Hematopoietic multipotent progenitor cell treated with erythropoietin and hydrocortisone succinate and interleukin-3 and kit ligand, for 8 days (in vitro differentiated cells): ENCODE measurements at places on chromosomes 3 and 15.

- no peak for DNase-seq
These were observed at the start of gene DNAH1 for GRCh38 chr3:52315977-52316764. Gene DNAH1 (plus strand): TSS chr3:52316319. CDS start chr3:52322443, 6,124 bp downstream.

DNA sequence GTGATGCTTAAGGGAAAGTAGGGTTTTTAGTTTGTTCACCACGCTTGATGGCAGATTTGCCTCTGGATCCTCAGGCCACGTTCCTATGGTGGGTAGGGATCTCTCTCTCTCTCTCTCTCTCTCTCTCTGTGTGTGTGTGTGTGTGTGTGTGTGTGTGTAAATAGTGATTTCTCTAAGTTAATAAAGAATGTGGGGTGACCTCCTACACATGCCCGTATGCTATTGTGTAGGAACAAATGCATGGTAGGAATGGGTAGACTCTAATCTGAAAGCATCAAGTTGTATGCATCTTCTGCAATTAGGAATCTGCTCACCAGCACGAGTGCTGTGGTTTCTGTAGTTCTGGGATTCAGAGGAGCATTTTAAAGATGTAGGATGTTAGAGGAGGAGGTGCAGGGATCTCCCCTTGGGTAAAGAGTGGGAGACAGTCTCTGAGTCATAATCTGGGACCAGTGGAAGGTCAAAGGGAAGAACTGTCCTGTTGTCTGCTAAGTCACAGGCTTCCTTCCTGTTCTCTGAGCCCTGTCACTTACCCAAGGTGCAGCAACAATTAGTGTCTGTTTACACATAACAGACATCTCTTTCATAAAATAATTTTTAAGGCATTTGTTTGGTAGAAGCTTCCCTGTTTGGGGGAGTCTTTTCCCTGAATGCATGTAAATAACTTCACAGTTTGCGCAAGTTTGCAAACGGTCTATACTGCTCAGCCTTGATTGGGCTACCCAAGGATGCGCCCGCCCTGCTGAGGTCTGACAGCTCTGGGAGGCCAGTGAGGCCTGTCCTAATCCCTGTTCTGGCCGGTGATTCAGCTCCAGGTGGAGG lies 139.8 kb downstream of the IGF1R start:
- DNase-seq, result no peak

DNA sequence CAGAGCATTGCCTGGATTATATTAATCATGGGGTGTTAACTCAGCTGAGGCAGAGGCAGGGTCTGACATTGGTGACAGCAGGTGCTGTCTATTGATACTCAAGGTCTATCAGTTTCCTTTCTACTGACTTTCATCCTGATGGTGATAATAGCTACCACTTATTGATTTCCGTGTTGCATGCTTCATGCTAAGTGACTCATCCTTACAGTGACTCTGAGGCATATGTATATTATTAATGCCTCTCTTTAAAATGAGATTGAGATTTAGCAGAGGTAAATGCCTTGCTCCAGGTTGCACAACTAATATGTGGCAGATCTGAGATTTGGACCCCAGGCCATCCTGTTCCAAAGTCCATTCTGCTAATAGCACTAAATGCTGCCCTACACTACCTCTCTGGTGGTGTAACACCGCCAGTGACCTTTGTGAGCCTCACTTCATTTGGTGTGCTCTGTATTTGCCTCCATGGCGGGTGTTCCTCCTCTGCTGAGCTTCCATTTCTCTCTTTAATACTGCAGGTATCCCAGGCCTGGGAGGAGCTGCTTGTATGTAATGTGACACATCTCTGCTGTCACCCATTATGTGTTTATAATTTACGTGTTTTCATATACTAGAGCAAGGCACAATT lies 50.4 kb downstream of the GPR171 start:
- DNase-seq, result no peak

DNA sequence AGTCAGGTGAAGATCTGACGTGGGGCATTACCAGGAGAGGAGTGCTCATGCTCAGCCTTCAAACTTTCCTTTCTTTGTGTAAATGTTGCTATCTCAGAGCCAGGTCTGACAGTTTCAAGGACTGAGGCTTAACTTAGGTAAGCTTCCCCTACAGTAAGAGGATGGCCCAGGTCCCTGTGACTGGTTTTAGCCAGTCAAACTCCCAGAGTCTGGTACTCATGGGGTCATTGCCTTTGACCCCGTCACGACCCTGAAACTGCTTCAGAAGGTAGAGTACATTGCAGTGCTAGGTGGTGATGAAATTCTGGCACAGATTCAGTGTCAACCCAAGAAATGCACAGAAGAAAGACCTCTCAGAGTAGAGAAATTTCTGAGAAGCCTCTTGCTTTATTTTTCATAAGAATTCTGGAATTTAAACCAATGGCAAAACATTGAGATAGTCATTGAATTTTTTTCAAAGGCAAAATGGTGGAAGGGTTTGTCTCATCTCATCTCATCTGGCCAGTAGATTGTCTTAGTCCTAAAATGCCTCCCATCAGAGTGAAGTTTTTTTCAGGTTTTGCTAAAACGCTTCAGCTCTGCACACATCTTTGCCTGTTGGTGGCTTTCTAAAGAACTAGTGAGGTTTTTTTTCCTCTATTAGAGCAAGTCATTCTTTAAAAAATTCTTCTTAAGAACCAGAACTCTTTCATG lies 23.1 kb downstream of the ZBTB38 start:
- DNase-seq, result no peak

GRCh38 chr3:189133768-189134167 lies 38.0 kb upstream of the TPRG1 start:
- no peak for DNase-seq
